ENCODE measurements at places on chromosomes 3 and 15.
A peak's percentile ranks its signal among the peaks of the same experiment; 100 is the strongest.

- no peak for DNase-seq
Observed at GRCh38 chr3:126361211-126361610, 4.0 kb upstream of the KLF15 start.

DNA sequence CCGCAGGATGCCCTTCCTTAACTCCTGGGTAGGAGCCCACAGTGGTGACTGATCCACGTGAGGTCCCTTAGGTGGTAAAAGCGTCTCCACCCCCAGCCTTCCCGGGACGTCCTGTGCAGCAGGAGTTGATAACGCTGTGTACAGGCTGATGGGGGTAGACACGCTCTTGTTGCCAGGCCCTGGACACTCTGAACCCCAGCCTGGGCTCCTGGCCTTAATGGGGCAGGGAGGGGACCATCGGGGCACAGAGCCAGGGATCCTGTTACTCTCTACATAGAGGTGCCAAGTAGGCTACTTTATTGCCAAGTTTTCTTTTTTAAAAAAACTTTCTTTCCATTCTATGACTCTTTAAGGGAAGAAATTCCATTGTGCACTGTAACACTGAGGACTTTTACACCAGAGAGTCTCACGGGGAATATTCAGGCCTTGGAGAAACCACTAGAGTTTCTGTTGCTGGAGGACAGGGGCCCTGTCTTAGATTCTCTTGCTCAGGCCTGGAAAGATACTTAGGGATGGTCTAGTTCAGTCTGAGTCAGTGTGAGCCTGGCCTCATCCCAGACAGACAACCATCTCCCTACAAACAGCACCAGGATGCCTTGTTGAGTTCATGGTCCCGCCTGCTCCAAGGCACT, 104.3 kb upstream of the RNU6-1 start:
- no peak for DNase-seq

DNA sequence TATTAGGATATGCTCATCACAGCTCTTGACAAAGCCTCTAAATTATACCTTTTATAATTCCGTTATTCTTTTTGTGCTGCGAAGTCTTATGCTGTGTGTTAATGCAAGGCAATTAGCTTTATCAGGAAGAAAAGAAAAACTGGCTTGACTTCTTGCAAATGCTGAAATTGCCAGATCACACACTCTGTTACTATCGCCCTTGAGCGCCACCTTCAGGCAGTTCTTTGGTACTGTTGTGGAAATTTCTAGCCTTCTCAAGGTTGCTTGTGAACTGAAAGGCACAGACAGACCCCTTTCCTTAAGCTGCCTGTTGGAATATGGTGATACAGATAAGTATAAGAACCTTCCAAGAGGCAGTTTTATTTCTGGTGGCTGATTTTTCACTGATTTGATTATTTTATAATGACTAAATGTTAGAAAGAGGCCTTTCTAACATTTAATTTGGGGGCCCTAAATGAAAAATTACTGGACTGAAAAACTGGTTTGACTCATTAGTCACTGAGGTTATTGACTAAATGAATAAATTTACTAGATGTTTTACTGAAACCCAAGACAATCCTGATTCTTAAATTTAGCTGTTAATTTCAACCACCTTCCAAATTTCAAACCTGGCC, 126.2 kb upstream of the RASGRP1 start:
- DNase-seq: peak; percentile 71

- DNase-seq: no peak
Observed at GRCh38 chr3:30520699-30521098, 85.7 kb upstream of the TGFBR2 start.

DNA sequence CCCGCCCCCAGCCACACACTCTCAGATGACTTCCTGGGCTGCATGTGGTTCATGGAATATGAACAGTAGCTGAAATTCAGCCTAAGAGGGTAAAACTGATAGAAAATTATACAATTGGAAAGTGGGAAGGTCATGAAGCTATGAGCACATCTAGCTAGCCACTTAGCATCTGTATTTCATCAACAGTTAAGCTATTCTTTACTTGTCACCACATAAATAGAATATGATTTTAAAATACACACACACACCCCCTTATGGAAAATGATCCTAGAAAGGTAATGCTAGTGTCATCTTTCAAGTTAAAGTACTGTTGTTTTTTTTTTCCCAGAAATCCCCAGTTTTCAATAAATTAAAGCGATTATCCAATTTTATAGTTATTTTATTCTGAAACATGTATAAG, 3.6 kb downstream of the MAP4 start:
- DNase-seq: no peak

- no peak for DNase-seq
Observed at GRCh38 chr15:71336671-71337070, 221.4 kb downstream of the THSD4 start.

DNA sequence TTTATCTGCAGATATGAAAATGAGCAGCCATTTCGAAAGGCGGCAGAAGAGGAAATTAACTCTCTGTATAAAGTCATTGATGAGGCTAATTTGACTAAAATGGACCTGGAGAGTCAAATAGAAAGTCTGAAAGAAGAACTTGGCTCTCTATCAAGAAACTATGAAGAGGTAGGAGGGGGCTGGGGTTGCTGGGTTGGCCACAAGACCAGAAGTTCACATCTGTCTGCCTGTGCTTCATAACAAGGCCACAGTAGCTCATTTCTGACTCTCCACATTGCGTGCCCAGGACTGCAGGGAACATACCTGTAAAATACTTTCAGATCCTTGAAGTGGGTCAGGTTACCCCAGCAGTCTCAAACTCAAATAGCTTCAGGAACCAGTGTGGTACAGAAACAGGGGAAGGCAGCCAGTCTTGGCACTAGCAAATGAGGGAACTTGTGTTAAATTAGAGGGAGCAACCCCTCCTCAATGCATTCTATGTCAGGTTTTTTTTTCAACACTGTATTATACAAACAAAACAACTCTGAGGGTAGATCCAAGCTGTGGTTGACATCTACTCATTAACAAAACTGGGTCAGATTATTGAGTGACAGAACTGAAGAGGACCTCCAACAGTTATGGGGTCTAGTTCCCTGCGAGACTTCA, 48.7 kb downstream of the BFSP2 start:
- no peak for DNase-seq

DNA sequence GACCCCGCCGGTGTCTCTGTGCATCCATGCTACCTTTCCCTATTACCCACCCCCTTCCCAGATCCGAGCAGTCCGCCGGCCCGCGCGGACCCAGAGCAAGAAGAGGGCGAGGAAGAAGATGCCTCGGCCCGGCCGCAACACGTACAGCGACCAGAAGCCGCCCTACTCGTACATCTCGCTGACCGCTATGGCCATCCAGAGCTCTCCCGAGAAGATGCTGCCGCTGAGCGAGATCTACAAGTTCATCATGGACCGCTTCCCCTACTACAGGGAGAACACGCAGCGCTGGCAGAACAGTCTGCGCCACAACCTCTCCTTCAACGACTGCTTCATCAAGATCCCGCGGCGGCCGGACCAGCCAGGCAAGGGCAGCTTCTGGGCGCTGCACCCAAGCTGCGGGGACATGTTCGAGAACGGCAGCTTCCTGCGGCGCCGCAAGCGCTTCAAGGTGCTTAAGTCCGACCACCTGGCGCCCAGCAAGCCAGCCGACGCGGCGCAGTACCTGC, 788 bp downstream of the FOXB1 start:
- no peak for DNase-seq

DNA sequence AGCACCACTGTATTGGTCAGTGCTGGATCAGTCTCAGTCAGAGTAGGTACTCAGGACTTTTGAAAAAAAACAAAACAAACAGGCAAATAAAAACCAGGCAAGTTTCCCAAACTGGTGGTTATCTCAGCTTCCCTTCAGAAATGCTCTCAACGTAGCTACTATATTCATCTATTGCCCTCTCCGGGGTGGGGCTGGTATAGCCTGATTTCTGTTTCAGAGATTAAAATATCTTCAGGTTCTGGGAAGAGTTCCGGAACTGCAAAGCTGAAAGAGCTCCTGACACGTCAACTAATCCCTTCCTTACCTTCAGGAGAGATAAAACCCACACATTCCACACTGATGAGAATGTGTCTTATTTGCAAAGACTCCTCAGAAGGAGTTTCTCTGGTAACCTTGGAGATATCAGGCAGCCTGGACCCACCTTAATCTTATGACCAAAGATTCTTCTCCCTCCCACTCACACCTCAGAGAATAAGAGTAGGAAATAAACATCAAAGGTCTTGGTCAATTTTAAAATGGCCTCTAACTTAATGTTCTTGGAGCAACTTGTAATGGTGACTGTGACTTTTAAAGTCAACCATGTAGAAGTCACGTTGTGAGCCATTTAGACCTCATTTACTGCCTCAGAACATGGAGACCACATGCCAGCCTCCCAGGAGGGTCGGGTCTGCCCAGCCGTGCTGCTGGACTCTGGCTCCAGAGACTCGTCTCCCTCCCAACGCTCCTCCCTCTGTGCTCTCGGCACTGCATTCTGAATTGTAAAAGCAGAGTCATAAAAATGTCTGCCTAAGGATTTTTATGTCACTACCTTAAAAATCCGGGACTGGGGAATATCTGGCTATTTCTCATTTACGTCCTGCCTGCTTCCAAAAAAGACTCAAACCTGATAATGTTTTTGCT, 53.8 kb downstream of the CDCP1 start:
- peak; percentile 79 for DNase-seq

- DNase-seq: no peak
Observed at GRCh38 chr3:120528163-120528562, 68.0 kb upstream of the NDUFB4 start.

- DNase-seq: peak; percentile 58
Observed at GRCh38 chr15:39998511-39999077, 40.4 kb downstream of the SRP14 start.

GRCh38 chr3:195540511-195540910, 2.6 kb downstream of the PPP1R2 start:
- no peak for DNase-seq

DNA sequence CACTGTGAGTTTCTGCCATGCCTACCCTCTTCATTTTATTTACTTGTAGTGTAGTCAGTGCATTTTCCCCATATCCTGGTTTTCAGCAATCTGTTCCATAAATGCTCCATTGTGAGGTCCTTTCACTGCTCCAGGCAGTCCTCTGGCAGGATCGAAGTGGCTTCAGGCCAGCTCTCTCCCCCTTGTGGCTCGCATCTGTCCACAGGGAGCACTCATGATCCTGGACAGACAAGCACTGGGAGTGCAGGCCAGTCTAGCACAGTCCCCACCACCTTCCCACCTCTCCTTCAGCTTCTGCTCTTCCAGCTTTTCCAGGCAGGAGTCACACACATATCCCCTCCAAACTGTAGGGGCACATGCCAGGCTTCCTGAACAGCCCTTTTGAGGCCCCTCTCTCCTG, 173.6 kb downstream of the PPM1L start:
- no peak for DNase-seq

GRCh38 chr15:92413510-92413909, 19.8 kb downstream of the ST8SIA2 start:
- no peak for DNase-seq

GRCh38 chr3:66997560-66998112, 471 bp upstream of the KBTBD8 start:
- no peak for DNase-seq

DNA sequence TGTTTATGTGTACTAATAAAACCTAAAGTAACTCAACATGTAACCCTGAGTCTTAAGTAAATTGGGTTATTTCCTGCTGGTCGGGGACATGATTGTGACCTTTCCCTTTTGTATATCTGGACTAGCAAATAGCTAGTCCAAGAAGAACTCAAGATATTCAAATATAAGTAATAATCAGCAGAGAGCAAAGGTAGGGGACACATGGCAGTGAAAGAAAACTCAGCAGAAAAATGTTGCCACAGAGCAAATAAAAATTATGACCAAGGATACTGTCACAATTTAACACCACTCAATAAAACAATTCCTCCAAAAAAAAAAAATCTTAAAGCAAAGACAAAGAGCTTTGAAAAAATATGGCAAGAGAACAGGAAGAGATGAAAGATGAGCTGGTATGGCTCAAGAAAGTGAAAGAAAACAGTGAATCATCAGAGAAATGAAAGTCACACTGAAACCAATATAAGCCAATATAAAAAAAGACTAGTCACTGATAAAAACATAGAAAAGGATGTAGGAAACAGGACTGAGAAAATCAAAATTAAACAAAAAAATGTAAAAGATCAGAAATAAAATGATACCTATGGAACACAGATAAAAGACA, 43.4 kb downstream of the HLTF start:
- no peak for DNase-seq

GRCh38 chr3:50453907-50454306, 49.5 kb downstream of the CACNA2D2 start:
- no peak for DNase-seq

DNA sequence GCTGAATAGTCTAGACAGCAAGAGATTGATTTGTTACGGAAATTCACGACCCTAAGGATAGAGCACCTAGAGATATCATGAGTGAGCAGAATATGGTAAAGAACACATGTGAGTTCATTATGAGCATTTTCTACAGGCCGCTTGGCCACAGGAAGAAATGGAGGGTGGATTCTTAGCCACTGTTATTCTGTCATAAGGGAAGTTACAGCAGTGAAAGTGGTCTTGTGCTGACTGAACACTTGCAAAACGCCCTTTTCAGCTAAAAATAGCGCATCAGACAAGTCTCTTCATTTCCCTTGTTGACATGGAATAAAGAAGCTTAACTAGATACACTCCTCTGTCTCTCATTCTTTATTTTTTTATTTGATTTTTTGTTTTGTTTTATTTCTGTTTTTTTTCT, 19.8 kb downstream of the DGKG start:
- no peak for DNase-seq

- no peak for DNase-seq
Observed at GRCh38 chr3:8313560-8314267, 187.9 kb upstream of the LMCD1 start.

- no peak for DNase-seq
Observed at GRCh38 chr3:175005193-175005592, 146.1 kb downstream of the NAALADL2 start.

DNA sequence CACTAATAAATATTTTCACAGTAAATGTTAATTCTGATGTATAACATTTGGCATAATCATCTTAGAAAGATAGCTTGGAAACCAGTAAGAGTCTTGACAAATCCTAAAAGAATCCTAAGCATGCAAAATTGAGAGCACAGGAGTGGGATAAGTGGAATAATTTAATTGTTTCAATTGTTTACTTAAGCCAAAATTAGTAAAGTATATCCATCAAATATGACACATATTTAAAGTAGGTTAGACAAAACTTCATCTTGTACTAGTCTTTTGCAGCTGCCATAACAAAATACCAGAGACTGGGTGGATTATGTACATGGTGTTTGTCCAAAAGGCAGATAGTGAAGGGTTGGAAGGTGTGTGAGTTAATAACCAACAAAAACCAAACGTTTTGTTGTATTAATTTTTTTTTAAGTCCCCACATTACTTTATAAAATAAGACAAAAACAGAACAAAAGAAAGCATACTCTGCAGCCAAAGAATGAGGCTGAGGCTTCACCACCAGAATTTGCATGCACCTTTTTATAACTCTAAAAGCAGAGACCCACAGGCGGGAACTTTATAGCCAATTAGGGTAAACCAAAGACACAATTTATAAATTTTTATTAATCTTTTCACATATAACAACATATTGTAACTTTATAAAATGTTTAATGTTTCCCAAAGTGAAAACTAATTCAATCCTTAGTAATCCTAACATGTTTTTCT, 41.9 kb upstream of the CD200R1L start:
- DNase-seq: no peak

DNA sequence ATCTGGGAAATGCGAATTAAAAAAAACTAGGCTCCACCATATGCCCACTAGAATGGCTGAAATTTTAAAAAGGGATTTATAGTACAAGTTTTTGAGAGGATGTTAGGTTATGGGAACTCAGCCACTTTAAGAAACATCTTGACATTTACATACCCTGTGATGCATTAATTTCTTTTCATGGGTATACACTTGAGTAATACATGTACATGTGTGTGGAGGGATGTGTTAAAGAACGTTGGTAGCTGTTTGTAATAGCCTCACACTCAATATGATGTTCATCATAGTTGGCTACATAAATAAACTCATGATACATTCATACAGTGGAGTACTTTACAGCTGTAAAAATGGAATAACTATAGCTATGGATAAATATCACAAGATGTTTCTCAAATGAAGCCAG, 40.9 kb downstream of the MEF2A start:
- DNase-seq: no peak

Measured in putamen (tissue), 1 donor.